ENCODE measurements at places on chromosomes 2 and 18. TPM values are rescaled to one million over a fixed set of nuclear protein-coding genes. Genes with fewer than 3 reads are reported as not detected.

Gene DSG1
- not detected for polyA plus RNA-seq

Gene FOXD4L1
- polyA plus RNA-seq: not detected

Gene MCM6
- polyA plus RNA-seq: 36.0 TPM

DNA sequence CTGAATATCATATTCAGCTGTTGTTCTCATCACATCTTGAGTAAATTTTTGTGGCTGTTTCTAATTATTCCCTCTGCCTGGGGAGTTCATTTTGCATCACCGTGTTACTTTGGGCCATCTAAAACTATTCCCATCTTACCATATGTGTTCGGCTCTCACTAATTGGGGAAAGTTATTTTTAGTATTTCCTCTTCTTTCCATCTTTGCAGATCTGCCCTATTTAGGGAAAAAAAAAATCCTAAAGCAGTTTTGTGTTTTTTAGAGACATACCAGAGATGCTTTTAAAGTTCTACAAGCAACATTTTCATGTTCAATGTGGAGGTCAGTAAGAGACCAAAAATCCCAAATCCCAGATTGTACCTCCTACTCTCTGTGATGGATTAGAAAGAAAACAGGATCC lies 111.3 kb upstream of the NDUFV2 start:
- DNase-seq: peak; percentile 27

Gene KCTD1
- 9.3 TPM for polyA plus RNA-seq

Gene NEU2
- polyA plus RNA-seq: not detected

Gene CAVIN2
- 25.1 TPM for polyA plus RNA-seq

DNA sequence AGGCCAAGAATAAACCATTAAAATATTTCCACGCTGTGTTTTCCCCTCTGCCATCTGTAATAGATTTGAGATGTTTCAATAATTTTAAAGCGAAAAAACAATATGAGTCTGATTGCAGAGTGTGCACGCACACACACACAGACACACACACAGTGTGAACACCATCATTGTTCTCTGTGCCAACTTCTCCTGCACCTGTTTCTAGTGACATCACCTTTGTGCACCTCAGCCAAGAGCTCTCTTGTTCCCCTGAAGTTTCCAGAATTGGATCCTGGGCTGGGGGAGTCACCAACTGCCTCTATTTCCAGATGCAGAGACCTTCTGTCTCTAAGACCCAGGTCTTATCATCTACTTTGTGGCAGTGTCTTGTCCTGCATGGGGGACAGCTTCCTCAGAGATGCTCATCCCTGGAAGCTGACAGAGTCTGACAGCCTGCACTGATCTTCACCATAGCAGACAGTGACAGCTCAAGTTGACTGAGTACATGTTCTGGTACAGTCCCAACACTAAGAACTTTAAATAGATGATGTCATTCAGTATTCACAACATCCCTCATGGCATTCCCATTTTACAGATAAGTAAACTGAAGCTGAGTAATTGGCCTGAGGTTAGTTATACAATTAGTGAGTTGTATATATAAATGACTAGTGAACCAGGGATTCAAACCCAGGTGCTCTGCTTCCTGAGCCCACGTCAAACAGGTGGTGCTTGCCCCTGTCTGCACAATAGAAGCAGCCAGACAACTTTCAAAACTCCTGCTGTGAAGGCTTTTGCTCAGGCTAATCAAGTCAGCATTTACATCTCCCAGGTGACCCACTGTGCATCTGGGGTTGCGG lies 39.4 kb downstream of the ACOXL start:
- DNase-seq: no peak

Gene SCN3A
- 0.16 TPM for polyA plus RNA-seq

GRCh38 chr2:225558399-225559071 lies 159.0 kb downstream of the NYAP2 start:
- no peak for DNase-seq

Gene ADNP2
- polyA plus RNA-seq: 9.4 TPM

DNA sequence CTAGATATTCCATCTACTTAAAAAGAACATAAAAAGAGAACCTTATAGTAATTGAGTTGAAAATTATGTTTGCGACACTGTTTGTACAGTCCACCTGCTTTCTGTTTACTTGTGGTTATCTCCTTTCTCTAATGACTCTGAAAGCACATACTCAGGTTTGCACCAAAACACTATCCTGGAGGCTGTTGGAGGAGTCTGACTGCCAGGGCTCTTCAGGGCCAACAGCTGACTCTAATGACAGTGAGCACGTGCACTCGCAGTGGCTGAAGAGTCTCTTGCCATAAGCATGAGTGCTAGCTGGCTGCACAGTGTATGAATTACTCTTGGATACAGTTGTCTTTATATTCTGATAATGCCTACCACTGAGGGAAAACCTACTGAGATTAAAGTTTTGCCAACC lies 16.7 kb upstream of the GLS start:
- no peak for DNase-seq

DNA sequence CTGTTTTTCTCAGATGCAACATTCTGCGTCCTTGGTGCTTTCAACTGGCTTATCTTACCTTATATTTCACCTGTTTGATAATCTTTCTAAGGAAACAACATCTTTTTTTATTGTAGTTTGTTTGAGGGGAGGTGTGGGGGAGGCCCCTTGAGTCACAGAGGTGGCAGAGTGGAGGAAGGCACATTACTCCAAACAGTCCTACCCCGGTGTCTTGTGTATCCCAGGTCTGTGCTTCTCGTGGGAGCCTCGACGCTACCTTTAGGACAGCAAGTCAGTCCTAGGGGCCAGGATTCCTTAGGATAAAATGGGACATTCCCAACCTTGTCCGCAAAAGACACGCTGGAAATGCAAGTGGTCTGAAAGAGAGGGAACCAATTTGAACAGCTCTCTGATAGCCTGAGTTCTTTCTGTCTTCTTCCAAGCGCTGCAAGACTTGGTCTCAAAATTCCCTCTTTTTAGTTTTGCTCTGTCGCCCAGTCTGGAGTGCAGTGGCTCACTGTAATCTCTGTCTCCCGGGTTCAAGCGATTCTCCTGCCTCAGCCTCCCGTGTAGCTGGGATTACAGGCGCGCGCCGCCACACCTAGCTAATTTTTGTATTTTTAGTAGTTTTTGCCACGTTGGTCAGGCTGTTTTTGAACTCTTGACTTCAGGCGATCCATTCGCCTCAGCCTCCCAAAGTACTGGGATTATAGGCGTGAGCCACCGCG lies 4.0 kb downstream of the GATA6 start:
- DNase-seq: no peak

- no peak for DNase-seq
Measured at GRCh38 chr2:134640494-134640893, 78.3 kb downstream of the TMEM163 start.

GRCh38 chr2:71502941-71503738 lies 49.8 kb downstream of the DYSF start:
- no peak for DNase-seq

- no peak for DNase-seq
Measured at GRCh38 chr2:128445523-128445900, 126.8 kb upstream of the HS6ST1 start.

GRCh38 chr2:38713338-38713737 lies 37.8 kb downstream of the SRSF7 start:
- no peak for DNase-seq

GRCh38 chr2:32750880-32751279 lies 123.0 kb downstream of the TTC27 start:
- DNase-seq: no peak

DNA sequence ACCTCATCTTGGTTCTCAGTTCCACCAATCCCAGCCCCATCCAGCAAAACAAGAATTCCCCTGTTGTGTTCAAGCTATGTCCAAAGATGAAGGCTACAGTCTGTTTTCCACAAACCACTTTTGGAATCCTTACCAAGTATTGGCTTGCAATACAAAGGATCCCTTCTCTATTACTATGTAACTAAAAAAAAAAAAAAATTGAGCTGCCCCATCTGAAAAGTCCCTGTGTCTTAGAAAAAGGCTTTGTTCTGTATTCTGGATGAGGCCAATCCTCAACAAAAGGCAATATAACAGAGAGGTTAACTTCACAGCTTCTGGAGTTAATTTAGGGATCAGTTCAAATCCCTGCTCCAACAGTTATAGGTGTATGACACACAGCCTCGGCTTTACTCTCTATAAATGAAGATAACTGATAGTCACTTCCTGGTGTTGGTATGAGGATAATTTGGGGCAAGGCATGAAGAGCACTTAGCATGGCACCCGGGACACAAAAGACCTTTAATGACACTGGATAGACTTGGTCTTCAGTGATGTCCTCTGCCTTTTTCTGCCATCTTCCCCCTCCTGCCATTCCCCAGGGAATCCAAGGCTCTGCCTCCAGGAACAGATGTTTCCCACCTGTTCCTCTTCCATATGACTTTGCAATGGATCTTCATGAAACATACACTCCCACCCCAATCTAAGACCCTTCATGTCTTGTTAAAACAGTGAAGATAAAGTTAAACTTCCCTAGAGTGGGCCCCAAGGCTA lies 61.2 kb upstream of the ATL2 start:
- no peak for DNase-seq

GRCh38 chr2:222782201-222782730 lies 78.6 kb upstream of the ACSL3 start:
- DNase-seq: peak; percentile 26

GRCh38 chr2:229660951-229661350 lies 53.4 kb downstream of the DNER start:
- peak; percentile 6 for DNase-seq

DNA sequence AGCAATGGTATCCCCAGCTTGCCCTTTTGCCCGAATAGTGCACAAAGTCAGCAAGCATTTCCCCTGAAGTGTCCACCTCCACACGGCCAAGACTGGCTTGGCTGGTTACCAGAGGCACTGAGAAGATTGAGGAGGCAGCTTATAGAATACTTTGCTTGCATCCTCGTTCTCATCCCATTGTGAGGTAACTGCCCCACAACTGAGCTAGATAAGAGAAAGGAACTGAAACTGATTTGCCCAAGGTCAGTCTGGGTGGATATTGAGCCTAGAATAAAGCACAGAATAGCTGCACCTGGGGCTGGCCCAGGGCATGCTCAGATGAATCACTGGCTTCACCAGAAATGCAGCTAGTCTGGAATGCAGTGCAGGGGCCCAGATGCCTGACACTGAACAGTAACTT lies 32.7 kb upstream of the MAP4K3 start:
- DNase-seq: peak; percentile 40

- no peak for DNase-seq
Measured at GRCh38 chr2:232377841-232378734, 463 bp upstream of the ALPP start.

- DNase-seq: no peak
Measured at GRCh38 chr2:61214171-61214570, 52.2 kb downstream of the C2orf74 start.

Gene ZC3H6
- 0.85 TPM for polyA plus RNA-seq

DNA sequence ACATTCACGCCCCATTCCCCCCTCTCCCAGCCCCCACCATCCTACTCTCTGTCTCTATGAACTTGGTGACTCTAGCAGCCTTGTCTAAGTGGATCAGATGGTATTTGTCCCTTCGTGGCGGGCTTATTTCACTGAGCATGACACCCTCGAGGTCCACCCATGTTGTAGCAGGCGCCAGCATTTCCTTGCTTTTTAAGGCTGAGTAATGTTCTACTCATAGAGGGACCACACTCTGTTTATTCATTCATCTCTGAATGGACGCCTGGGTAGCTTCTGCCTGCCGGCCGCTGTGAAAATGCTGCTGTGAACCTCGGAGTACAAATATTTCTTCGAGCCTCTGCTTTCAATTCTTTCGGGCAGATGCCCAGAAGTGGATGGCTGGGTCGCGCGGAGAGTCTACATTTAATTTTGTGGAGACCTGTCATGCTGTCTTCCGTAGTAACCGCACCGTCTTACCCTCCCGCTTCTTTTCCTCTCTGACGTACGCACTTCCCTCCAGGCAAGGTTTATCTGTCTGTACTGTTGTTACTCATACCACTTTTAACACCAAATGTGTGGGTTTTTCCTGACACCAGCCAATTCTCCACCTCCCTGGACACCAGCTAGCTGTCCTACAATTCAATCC lies 5.6 kb downstream of the CROCC2 start:
- DNase-seq: peak; percentile 84
